ENCODE measurements at places on chromosomes 7 and 10. TPM values are rescaled to one million over a fixed set of nuclear protein-coding genes. Genes with fewer than 3 reads are reported as not detected.

DNA sequence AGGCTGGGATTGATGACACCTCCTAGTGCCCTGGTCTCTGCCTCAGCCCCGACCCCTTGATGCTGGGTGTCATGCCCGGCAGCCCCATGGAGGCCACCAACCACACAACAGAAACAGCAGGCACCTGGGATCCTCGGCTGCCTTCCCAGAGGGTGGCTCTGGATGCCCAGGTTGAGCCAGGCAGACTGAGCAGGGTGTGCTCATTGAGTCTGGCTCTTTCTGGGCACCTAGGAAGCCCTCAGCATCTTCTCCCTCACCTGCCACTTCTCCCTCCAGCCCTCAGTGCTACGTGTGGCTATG is 484.5 kb upstream of the MGMT start:
- no peak for DNase-seq

GRCh38 chr7:133815611-133816210 is 311.4 kb upstream of the LRGUK start:
- no peak for DNase-seq

GRCh38 chr10:61832866-61833481 is 68.5 kb upstream of the ARID5B start:
- DNase-seq: no peak

DNA sequence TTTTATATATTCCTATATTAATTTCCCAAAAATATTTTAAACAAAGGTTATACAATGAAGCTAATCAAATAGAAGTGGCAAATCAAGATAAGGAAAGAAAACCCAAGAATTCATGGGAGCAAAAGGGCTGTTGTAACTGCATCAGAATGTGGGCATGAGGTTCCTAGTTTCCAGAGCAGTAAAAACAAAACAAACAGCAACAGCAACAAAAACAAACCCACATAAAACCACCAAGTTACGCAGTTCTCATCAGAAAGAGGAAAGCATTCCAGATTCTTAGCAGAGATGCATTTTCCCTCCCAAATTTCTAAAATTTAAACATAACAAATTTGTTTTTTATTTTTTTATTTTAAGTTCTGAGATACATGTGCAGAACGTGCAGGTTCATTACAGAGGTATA is 34.8 kb upstream of the MSMB start:
- DNase-seq: no peak

DNA sequence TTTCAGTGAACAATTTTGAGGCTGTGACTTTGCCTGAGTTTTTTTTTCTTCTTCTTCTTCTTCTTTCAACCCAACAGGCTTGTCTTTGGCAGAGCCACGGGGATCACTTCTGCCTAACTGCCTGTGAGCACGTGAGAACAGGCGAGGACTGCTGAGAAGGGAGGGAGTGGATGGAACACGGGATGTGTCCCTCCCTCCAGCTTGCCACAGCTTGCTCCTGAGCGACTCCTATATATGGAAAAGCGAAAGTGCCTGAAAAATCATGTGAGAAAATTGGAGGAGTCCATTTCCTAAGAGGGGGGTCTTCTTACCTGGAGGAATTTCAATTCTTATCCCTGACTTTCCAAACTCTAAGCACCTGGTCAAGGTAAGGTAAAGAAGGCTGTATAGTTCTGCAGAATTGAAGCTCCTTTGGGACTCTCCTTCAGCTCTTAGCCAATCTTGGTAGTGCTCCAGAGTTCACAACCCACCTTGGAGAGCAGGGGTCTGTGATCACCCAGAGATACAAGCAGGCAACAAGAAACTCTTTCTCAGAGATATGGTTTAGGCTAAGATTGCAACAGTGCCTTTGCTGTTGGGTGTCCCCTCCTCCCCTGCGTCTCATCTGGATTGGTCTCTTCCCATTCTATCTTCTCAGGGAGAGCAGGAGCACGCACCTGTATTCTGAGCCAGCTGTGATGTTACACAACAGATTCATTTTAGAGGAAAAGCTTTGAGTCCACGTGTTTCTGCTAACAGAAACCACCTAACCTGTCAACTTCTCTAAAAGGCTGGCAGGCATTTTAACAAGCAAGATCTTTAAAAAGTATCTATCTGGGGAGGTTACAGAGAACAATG is at the start of gene MAT1A:
TSS of gene MAT1A (minus strand) at position 208 of the 837 bp plus-strand sequence. CDS start 235 bp downstream, outside the sequence.
- no peak for DNase-seq

GRCh38 chr7:116953906-116954838 is 871 bp downstream of the ST7 start:
- DNase-seq: peak; percentile 56

DNA sequence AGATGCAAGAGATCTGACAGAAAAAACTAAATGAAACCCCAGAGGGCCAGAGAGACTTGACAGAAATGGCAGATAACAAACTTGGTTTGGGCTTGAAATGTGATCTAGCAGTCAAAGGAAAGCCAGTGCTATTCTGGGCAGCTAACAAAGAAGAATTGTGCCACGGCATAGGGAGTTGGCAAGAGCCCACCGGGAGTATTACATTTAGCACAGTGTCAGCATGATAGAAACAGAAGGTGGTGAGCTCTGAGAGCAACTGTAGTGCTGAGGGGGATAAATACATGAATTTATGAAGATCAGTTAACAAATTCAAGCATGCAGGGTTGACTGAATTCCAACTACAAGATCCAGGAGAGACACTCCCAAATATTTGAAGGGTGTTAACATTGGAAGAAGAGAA is 91.1 kb downstream of the AHCYL2 start:
- no peak for DNase-seq

The MAP3K8 gene
- 6.2 TPM for total RNA-seq

The HDAC9 gene
- total RNA-seq: 1.2 TPM

The SPAG6 gene
- 0.46 TPM for total RNA-seq

The CFAP46 gene
- total RNA-seq: 0.95 TPM

The RAB19 gene
- total RNA-seq: 5.1 TPM

The TUBB8 gene
- 0.69 TPM for total RNA-seq

The CRHR2 gene
- total RNA-seq: 0.38 TPM
